ENCODE measurements at places on chromosomes 4 and X.

- DNase-seq = no peak
These were observed 582.4 kb upstream of the FAM241A start for GRCh38 chr4:111562826-111563225.

- DNase-seq = no peak
These were observed 5.4 kb downstream of the KLHL5 start for GRCh38 chr4:39067451-39067850.

- no peak for DNase-seq
These were observed 2.5 kb upstream of the ARSD start for GRCh38 chrX:2931612-2932011.

DNA sequence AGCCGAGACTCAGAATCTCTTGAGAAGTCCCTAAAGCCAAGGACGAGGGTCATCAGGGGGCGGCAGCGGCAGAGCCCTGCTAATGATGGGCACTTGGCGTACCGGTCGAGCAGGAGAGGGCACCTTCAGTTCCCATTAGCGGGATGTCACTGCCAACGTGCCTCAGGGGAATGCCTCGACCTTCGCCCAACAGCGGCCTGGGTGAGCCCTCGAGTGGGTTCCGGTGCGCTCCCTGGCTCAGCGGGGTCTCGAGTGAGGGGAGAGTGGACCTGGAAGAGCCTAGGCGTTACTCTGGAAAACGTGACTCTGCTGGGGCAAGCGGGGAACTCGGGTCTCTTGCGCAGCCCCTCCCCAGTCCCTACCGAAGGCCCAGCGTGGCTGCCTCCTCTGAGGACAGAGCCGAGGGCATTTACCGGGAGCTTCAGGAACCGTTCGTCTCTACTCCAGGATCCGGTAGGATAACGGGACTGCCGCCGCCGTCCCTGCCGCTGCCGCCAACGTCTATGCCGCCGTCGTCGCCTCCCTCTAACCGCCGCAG, 36.9 kb downstream of the PGRMC1 start:
- no peak for DNase-seq

DNA sequence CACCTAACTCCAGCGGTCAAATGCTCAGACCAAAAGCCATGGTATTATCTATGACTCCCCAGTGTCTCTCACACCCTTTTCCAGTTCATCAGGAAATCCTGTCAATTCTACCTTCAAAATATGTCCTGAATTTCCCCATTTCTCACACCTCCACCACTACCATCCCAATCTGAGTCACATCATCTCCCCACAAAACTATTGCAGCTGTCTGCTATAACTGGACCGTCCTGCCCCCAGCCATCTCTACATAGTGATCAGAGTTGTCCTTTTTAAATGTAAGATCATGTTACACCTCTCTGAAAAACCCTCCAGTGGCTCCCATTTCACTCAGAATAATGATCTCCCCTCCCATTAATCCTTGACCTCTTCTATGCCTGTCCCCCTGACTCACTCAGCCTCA, 6.8 kb upstream of the ODAPH start:
- DNase-seq = no peak

DNA sequence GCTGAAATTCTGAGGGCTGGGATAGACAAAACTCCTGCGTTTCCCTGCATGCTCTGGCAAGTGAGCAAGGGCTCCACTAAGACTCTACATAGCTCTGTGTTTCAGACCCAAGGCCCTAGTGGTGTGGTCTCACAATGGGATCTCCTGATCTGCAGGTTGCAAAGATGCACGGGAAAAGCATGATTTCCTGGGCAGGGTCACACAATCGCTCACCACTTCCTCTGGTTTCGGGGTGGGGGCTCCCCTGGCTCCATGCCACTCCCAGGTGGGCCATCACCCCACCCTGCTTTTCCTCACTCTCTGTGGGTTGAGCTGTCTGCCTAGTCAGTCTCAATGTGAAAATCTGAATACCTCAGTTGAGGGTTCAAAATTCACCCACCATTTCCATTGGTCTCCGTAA, 111.5 kb downstream of the KLF8 start:
- DNase-seq = no peak

DNA sequence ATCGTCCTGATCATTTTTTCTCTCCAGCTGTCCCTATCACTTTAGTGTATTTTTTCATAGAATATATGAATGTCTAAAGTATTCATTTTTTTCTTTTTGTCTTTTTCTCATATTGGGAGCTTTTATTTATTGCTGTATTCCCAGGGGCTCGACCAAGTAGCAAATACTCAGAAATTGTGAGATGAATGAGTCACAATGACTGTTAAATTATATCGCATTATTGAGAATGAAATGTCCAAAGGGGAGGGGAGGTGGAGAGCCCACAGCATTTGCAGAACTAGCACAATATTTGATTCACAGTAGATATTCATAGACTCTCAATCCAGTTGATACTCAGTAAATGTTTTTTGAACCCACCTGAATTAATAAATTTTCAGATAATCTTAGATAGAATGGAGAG, 543.6 kb upstream of the FAM241A start:
- DNase-seq = no peak

DNA sequence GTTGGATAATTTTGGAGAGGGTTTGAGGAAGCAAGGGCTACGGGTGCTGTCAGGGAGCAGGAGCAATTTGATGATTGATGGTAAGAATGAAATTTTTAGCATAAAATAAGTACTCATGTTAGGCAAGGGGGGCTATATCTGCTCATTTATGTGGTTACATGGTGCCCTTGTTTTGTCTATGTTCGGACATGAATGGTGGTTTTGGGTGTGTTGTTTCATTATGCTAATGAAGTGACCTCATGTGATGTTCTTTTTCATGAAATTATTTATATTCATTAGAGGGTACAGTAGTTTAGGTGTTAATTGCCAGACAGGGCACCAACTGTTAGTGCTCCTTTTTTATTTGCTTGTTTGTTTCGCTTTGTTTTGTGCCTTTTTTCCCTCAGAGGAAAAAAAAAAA, 29.3 kb downstream of the CEP44 start:
- DNase-seq = no peak

GRCh38 chrX:17743913-17744312, 6.6 kb downstream of the SCML1 start:
- DNase-seq = no peak

DNA sequence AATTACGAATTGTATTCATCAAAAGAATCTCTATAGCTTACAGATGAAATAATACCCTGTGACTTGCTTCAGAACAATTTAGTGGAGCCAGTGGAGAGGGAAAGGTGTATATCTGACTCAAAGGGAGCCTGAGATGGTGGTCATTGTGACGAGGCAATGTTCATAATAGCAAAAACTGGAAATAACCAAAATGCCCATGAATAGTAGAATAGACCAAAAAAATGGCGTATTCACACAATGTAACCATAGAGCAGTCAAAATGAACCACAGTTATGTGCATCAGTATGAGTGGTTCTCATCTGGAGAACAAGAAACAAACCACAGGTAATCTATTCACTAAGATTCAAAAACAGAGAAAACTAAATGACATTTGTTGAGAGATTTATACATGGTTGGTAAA, 125.3 kb upstream of the CLNK start:
- DNase-seq = no peak

DNA sequence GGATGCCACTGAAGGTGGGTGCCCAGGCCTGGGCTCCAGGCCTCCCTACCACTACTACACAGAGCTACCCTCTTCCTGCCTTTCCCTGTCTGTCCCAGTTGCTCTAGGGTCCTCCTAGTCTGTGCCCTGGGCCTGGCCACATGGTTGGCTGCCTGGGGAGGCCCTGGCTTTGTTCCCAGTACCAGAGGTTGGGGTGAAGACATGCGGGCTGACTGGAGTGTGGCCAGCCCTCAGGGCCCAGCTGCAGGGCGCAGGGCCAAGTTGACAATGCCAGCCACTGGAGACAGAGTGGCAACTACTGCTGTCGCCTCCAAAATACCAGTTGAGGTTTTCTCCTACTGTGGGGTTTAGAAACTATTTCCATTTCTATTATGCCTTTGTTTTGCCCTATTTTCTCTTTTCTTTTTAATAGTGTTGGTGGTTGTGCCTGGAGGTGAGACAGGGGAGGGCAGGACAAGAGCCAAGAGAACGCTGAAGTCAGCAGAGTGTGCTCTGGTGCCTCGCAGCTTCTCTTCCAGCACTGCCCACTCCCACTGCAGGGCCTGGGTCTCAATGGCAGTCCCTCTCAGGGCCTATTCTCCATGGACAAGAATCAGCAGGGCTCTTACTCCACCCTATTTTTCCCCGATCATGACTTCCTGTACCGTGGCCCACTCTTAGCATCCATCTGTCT, 32.2 kb upstream of the XPNPEP2 start:
- DNase-seq = no peak

- DNase-seq = no peak
These were observed 45.2 kb upstream of the WDR1 start for GRCh38 chr4:10161840-10162239.

GRCh38 chr4:159368320-159368719, 265.4 kb downstream of the RAPGEF2 start:
- no peak for DNase-seq

DNA sequence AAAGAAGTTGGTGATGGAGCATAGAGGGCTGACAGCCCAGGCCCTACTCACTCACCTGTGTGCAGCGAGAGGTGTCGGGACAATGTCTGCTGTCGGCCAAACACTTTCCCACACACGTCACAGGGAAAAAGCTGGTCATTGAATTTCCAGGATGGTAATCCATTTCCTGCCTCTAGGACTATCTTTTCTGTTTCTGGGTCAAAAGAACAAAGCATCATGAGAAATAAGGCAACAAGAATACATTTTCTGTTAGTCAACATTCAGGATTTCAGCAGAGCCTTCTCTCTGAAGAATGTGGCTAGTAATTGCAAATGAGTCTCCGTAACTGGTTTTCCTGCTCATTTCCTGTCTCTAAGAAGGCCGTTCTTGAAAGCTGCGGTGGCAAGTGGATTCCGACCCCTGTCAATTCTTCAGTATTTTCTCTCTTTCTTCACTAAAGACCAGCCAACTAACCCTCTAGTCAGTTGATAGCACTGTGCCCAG, 99.4 kb downstream of the C4orf51 start:
- no peak for DNase-seq

- no peak for DNase-seq
These were observed 263.8 kb upstream of the PABPC4L start for GRCh38 chr4:134465417-134465816.

- no peak for DNase-seq
These were observed 33.0 kb upstream of the TLR2 start for GRCh38 chr4:153651116-153651515.

DNA sequence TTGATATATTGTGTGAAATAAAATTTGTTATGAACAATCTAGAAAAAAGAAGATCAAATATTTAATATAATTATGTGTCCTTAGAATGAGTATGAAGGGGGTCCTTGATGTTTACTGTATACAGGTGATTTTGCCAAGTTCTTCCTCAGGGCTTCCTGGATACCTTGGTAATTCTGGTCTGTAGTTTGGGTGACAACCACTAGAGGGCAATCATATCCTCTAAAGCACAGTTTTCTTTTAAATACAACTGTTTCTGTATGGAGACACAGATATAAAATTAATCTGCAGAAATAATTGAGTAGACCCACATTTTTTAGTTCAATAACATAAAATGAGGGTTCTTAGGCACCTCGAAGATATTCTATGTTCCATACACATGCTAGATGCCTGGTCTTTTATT, 157.7 kb downstream of the SPANXN1 start:
- no peak for DNase-seq

DNA sequence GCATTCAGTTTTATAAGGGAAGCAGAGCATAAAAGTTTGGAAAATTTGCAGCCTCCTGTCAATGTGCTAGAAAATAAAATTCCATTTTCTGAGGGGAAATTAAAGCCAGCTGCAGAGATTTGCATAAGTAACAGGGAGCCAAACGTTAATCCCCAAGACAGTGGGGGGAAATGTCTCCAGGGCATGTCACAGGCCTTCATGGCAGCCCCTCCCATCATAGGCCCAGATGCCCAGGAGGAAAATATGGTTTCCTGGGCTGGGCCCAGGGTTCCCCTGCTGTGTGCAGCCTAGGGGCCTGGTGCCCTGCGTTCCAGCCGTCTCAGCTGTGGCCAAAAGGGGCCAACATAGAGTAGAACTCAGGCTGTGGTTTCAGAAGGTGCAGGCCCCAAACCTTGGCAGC, 9.3 kb downstream of the RNF4 start:
- DNase-seq = no peak

- DNase-seq = no peak
These were observed 82.0 kb downstream of the PLS3 start for GRCh38 chrX:115642895-115643530.

DNA sequence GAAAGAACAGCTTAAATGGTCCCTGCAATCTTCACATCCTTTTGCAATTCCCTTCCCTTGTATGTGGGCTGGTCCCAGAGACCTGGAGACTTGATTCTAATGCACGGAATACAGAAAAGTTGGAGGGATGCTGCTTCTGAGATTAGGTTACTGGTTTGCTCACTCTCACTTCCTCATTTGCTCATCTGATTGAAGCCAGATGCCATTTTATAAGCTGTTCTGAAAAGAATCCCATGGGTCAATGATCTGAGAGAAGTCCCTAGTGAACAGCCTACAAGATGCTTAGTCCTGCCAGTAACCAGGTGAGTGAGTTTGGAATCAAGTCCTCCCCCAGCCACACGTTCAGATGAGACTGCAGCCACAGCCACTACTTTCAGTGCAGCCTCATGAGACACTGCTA, 35.9 kb downstream of the MAGEA1 start:
- DNase-seq = no peak

- no peak for DNase-seq
These were observed 111.2 kb upstream of the PLS3 start for GRCh38 chrX:115449742-115450141.

DNA sequence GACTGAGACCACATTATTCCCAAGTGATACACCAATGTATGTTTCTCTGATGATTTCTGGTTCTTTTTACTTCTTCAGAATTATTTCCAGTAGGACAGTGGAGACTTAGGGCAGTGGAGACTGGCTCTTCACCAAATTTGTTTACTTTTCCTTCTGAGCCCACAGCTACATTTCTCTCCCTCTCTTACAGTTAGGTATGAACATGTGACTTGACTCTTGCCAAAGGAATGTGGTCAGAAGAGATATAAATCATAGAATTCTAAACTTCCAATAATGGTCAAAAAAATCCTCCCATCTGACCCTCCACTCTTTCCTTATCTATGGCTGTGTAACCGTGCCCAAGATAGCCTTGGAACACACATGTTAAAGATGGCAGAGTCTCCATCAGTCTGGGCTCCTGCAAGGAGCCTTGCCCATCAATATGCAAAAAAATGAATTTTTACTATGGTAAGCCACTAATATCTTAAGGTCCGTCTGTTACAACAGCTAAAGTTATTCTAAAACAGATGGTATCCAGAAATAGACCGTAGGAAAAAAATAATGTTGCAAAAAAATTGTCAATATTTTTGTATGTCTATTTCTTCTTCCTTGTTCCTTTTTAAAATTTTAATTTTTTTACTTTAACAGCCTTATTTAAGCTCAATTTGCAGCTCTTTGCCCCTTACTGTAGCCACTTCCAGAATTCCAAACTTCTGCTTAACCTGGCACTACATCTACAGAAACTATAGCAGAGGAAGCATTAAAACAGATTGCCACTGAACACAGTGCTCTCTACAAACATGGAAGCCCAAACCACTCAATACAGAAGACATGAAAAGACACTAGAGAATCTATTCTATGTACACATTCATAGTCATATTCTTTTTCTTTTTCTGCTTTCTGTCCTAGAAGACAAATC, 260.7 kb downstream of the COL25A1 start:
- DNase-seq = no peak

GRCh38 chr4:38621028-38621684, 42.8 kb upstream of the KLF3 start:
- DNase-seq = no peak

All from activated T-helper 1 cell treated with Interleukin-2 at 50 U/mL for 16 hours (primary cell).